Mesothelial cell of epicardium (in vitro differentiated cells): ENCODE measurements at places on chromosomes 5 and 9. TPM values are rescaled to one million over a fixed set of nuclear protein-coding genes. Genes with fewer than 3 reads are reported as not detected.

DNA sequence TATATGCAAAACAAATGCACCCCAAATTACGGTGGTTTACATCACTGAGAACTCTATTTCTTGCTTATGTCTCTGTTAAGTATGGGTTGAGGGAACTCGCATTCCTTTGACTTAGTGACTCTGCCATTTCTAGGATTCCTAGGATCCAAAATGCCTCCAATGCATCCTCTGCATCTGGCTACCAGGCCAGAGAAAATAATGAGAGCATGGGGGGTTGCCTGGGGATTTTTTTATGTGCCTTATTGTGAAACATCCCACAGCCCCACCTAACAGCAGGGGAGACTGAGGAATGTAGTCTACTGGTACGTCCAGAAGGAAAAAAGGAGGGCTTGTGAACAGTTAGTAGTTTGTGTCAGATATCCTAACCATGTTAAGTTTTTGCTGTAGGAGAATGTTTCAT lies 466.0 kb upstream of the ARRDC3 start:
- no peak for DNase-seq

DNA sequence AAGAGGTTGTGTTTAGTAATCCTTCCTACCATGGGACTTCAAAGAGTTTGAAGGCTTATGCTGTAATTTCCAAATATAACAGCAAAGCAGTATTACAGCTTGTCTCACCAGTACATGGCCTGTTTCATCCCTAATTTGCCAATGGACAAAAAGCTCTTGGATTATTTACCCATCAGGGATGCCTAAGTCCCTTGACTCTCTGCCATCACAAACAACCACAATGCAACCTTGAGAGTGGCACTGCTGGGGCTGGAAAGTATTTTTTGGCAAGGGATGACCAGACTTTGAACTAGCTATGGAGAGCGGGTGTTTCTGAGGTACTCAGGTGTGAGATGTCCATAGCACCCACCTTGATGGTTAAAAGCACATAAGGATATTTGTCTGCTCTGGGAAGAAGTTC lies 9.1 kb downstream of the MAMDC2 start:
- no peak for DNase-seq

GRCh38 chr9:134289241-134289875 lies 36.9 kb upstream of the RXRA start:
- DNase-seq, result no peak

GRCh38 chr5:113204525-113205161 lies 228.0 kb downstream of the DCP2 start:
- DNase-seq, result no peak

- DNase-seq, result no peak
Measured at GRCh38 chr5:69105996-69106906, 12.4 kb downstream of the SLC30A5 start.

GRCh38 chr5:102886586-102886985 lies 131.5 kb downstream of the PAM start:
- no peak for DNase-seq

DNA sequence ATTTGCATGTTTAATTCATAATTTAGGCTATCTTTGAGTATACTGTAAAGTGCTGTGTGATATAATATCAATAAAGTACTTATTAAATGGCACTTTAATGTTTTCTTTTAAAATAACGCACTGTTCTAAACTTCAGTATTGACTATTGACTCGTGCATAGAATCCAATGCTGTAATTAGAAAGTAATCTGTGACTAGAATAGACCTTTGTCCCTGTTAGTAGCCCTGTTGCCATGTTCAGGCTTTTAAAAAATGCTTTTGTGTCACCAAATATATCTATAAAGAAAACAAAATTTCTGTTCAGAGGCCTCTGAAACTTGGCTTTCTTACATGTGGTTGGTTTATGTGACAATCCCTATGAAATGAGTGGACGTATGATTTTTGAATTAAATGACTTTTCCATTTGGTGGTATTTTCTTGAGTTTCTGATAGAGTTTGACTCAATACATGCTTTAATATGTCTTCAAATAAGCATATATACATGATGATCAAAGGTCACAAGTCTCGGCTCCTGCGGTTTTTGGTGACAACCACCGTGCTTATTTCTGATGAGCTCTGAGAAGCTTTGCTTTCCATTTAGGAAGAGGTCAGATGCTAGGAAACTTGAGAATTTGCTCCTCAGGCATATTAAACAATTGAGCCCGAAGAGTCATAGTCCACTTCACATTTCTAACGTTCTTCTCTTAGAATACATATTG lies 174.7 kb downstream of the NR3C1 start:
- DNase-seq, result no peak

- no peak for DNase-seq
Measured at GRCh38 chr9:18707489-18708205, 233.7 kb downstream of the ADAMTSL1 start.

GRCh38 chr5:141825791-141826560 lies 52.2 kb downstream of the PCDH1 start:
- no peak for DNase-seq

DNA sequence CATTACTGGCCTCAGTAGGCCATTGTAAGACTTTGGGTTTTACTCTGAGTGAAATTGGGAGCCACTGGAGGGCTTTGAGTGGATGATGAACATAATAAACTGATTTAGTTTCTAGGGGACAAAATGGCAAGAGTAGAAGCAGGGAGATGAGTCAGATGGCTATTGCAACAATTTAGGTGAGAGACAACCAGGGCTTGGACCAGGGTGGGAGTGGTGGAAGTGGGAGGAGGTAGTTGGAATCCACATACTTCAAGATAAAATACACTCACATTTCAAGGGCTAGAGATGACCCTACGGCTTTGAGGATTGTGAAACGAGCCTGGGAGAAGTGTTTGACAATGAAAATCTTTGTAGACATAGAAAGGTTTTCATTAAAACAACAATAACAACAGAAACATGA lies 136.3 kb downstream of the ACTBL2 start:
- no peak for DNase-seq

DNA sequence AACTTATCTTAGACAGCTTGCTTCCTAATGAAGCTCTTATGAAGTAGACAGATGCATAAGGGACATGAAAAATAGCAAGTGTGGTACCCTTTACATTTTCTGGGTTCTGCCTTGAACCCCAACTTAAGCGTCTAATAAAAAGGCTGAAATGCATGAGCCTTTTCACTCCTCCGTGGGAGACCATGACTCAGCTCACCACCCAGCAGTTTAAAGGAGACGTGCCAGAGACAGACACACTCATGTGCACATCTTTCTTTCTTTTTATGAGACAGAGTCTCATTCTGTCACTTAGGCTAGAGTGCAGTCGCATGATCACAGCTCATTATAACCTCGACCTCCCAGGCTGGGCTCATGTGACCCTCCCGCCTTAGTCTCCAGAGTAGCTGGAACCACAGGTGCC lies 22.3 kb downstream of the CTXN3 start:
- DNase-seq, result no peak

DNA sequence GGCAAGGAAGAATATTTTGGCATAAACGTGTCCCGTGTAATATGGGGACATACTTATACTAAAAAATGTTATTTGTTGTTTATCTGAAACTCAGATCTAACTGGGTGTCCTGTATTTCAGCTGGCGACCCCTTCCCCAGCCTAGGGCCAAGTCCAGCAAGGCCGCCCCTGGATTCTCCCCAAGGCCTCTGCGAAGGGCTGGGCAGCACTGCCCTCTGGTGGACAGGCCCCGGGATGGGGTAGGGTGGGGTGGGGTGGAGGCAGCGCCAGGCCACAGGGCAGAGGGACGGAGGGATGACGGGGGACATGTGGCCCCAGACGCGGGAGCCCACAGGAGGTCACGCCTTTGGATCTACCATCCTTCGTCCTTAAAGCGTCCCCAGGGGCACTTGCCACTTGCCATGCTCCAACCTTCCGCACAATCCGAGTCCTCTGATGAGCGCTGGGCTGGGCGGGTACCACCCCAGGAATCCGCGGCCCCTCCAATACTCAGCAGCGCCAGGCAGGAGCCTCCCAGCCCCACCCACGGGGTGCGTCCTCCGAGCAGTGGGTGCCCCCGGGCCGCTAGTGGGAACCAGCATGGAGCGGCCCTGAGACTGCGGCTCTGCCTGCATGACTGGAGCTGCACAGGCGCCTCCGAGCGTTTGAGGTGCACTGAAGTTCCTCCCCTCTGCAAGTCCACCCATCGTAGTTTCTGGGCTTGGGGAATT lies 7.1 kb upstream of the AGPAT2 start:
- DNase-seq, result no peak

DNA sequence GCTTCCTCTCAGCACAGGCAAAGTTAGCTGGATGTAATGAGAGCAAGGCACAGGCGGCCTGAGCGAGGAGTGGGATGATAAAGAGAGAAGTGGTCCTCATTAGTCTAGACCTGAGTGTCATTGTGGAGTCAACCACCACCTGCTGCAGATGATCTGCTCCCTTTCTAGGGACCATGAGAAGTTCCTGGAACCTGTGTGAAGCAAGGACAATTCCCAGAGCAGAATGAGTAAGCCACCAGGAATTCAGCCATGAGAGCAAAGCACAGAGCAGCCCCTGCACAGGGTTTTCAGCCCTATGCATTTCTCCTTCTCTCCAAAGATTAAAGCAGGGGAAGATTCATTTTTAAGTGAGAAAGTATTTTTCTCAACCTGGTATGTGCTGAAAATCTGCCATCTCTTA lies 146.8 kb upstream of the SPEF2 start:
- no peak for DNase-seq

DNA sequence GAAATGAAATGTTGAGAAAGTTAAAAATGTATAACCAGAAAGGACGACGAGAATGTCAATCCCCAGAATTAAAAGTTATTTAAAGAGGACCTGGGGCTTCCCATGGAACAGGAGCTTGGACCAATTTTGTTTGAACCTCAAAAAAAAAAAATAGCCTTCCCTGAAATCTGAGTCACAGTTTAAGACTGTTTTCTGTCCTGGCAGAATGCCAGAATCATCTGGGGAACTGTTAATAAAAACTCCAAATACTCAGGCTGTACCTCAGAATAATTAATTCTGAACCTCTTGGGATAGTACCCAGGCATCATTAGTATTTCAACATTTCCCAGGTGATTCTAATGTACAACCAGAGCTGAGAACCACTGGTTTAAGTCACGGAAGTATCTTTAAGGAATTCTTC lies 102.2 kb upstream of the SLCO6A1 start:
- no peak for DNase-seq

DNA sequence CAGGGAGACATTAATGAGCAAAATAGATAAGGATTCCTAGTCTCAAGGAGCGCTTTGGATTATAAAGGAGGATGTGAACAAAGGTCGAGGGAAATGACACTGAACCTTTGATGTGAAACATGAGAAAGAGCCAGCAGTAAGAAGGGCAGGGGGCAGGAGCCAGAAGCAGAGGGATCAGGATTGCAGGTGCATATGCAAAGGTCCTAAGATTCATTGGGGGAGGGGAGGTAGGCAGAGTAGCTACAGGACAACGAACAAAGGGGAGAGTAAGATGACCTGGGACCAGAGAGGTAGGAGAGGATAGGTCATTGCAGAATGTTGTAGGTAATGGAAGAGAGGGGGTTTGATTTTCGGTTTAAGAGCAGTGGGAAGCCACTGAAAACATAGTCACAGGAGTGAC lies 129.2 kb upstream of the TRPM3 start:
- no peak for DNase-seq

GRCh38 chr9:38088006-38088925 lies 19.2 kb upstream of the SHB start:
- DNase-seq, result peak; percentile 90

The BBLN gene
- 60.7 to 64.4 TPM (median 63.1 TPM) in 3 replicates for total RNA-seq

The KIF20A gene
- 24.4 to 27.0 TPM (median 26.8 TPM) in 3 replicates for total RNA-seq

The SUSD3 gene
- 2.4 to 3.2 TPM (median 3.1 TPM) in 3 replicates for total RNA-seq

The SLC6A19 gene
- total RNA-seq, result not detected in 3 replicates
